Anterior cingulate cortex (tissue), 58 donors: ENCODE measurements at places on chromosomes 5 and 9.

DNA sequence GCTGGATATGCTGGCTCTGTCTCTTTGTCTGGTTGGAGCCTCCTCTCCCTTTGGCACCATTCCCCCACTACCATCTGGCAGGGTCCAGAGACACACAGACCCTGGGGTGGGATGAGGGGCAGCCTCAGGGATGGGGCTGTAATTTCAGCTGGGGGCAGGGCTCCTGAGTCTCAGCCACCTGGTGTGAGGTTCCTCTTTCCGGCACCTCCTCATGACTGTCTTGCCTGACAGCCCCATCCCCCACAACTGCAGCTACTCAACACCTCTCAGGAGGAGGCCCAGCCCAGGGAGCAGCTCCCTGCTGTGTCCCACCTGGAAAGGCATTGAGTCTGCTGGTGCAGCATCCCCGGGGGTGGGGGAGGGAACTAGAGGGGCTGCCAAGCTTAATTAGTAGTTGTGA lies 11.7 kb upstream of the RPS14 start:
- no peak for DNase-seq

GRCh38 chr5:104431981-104432380 lies 869.4 kb upstream of the NUDT12 start:
- DNase-seq = no peak

DNA sequence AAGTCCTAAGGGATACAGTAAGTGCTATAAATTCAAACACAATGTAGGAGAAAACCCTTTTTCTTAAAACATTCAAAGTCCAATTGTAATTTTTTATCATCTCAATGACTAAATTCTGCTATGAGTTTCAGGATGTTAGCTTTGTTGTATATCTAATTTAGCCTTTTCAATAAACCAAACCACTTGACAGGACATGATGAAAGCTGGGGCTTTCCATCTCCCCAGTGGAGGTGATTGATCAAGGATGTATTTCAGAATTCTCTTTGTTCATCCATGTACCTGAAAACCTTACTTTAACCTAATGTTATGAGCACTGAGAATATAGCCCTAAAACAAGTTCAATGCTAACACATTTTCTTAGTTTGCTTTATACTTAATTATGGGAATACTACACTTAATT lies 639.0 kb upstream of the ITGA1 start:
- DNase-seq = no peak

DNA sequence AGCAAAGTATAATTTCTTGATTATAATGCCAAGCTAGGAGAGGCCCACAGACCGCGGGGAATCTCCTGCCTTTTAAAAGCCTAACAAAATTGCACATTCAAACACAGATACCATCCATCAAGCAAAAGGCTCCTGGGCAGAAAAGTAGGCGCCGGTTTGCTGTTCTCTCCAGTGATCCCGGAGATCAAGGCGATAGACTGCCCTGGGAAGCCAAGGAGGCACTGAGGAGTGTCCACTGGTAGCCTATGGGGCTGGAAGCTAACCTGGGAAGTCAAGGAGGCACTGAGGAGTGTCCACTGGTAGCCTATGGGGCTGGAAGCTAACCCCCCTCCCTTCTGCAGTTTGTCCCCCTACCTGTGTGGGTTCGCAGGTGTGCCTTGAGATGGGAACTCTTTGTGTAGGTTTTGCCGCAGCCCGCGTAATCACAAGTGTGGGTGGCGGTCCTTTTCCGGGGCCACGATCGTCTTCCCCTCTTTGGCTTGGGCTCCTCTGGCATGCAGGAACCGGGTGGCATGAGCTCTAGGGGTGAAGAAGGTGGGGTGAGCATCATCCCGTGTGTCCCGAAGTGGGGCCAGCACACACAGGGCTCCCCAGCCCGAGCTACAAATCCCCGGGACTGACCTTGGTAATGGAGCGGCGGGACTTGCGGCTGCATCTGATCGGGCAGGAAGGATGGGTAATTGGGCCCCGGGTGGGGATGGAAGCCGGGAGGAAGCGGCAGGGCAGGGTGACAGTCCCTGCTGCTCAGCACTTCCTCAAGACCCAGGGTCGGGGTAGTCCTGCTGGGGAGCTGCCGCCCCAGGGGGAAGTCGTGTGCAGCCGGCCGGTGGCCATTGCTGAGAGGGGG lies 2.7 kb downstream of the KLF4 start:
- no peak for DNase-seq

GRCh38 chr9:17536027-17536426 lies 42.8 kb upstream of the SH3GL2 start:
- DNase-seq = no peak

- no peak for DNase-seq
These were observed 11.3 kb upstream of the GGTA1 start for GRCh38 chr9:121510766-121511550.

GRCh38 chr5:64180661-64181343 lies 15.2 kb downstream of the RNF180 start:
- DNase-seq = no peak

- DNase-seq = no peak
These were observed 111.5 kb upstream of the CTSL start for GRCh38 chr9:87614397-87614796.

GRCh38 chr9:113634596-113635515 lies 171.3 kb downstream of the RGS3 start:
- no peak for DNase-seq

GRCh38 chr5:168992016-168992415 lies 308.9 kb downstream of the SLIT3 start:
- DNase-seq = no peak

DNA sequence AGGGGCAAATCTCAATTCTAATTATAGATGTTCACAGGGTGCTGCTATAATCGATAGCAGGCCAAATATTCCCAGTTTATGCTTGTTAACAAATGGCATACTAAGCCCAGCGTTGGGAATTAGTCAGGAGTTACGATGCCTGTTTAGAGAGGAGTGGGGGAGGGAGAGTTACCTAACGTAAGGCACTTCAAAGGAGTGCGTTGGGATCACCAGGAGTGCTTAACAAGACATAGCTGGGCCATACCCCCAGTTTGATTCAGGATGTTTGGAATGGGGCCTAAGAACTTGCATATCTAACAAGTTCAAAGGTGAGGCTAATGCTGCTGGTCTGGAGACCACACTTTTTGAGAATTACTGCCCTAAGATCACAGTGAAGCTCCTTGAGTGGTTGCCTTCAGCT lies 14.5 kb upstream of the SRP19 start:
- no peak for DNase-seq

GRCh38 chr5:149271716-149272563 lies at the start of gene AFAP1L1:
AFAP1L1 (plus strand) TSS chr5:149271859; CDS start chr5:149271969, 110 bp downstream.
- DNase-seq = no peak

GRCh38 chr9:135334953-135335460 lies 144.6 kb upstream of the PPP1R26 start:
- DNase-seq = no peak

DNA sequence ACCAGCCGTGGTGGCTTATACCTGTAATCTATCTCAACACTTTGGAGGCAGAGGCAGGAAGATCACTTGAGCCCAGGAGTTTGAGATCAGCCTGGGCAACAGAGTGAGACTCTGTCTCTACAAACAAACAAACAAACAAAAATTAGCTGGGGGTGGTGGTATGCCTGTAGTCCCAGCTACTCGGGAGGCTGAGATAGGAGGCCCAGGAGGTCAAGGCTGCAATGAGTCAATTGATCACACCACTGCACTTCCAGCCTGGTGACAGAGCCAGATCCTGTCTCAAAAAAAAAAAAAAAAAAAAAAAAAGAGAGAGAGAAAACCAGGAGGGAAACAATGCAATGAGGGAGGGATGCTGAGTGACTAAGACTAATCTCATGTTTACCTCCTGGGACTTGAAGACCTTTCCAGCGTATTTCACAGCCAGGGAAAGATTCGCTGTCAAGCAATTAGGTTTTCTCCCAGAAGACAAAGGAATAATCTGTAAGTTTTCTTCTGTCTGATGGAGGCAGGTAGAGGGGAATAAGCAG lies 51.1 kb upstream of the MIER3 start:
- no peak for DNase-seq

DNA sequence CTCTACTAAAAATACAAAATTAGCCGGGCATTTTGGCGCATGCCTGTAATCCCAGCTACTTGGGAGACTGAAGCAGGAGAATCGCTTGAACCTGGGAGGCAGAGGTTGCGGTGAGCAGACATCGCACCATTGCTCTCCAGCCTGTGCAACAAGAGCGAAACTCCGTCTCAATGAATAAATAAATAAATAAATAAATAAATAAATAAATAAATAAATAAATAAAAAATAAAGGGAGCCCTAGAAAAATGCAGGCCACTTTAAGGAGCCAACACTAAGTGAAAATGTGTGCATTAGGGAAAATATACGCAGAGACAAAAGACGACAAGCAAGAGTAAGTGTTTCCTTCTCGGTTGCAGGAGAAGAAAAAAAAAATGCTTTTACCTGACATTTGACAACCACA lies 132.6 kb upstream of the CDH10 start:
- no peak for DNase-seq

- no peak for DNase-seq
These were observed 5.1 kb downstream of the MAP1B start for GRCh38 chr5:72112389-72112788.

DNA sequence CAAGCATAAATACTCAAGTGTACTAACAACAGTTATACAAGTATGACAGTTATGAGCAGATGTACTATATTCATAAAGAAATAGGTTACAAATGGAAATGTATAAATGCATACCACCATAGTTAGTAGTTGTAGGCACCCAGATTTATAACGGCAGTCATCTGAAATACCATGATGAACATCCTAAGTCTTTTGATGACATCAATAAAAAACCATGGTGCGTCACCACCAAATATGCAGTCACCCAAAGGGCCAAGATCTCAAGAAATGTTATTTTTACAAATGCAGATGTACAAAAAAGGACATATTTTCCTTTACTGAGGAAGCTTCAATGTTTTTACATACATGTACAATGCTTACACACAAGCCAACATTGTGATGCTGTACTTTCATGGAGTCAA lies 70.8 kb upstream of the XPA start:
- no peak for DNase-seq

- no peak for DNase-seq
These were observed 21.1 kb downstream of the RALGDS start for GRCh38 chr9:133099726-133100505.

GRCh38 chr9:75539523-75539922 lies 350.9 kb upstream of the PCSK5 start:
- DNase-seq = no peak

DNA sequence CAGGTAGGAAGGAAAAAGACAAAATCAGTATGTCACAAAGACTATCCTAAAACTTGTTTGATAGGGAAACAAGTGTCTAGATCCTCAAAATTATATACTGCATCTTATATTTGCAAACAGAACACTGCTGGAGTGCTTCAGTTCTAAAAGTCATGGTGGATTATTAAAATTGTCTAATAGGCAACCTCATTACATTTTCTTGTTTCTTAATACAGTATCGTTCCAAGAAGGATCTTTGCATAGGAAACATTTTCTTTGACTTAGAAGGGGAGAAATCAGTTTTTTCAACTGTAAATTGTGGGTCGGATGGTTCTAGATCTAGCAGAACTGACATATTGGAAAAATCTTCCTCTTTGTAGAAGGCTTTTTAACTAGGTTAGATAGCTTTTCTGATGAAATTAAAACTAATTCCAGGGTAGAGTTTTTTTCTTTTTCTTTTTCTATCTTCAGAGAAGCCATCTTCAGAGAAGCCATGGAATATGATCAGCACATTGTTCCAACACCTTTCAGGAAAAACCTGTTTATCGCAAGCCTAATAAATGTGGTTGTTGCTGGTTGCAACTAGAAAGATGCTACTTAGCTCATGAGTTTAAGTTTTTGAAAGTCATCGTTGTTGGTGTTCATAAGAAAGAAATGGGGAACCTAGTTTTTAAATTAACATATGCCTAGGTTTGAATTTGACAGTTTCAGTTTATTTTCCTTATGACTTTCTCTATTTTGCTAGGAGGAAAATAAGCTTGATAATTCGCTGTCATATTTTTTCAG lies 7.4 kb downstream of the CPEB4 start:
- no peak for DNase-seq

- DNase-seq = no peak
These were observed 114.0 kb downstream of the MED10 start for GRCh38 chr5:6264394-6264793.

GRCh38 chr5:149863830-149864229 lies 80.8 kb downstream of the PDE6A start:
- DNase-seq = no peak

DNA sequence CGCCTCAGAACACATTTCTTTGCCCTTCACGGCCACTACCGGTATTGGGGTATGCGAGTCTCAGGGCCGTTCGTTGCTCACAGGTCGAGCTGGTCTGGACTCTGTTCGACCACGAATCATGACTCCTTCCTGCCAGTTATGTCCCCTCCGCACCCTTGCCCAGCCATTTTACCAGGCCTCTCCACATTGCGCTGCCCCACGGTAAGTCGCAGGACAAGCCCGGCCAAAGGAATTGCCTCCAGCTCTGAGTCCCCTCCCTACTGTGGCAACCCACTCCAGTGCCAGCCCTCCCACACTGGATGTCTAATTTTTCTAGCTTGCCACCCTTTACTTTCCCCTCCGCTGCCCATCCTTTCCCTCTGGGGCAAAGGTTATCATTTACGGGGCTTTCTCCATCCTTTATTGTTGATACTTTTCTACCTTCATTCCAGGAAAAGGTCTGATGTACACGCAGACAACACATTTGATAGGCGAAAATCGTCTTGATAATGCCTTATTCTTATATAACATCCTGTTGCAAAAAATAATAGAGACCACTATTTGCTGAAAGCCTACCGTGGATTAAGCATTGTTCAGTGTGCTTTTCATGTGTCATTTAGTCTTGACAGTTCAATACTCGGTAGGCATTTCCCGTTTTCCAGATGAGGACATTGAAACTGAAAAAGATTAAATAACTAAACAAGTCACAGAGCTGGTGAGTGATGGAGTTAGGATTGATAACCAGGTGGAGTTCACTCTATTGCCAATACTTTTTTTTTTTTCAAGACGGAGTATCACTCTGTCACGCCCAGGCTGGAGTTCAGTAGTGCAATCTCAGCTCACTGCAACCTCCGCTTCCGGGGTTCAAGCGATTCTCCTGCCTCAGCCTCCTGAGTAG lies 958 bp upstream of the HSPA5 start:
- DNase-seq = peak; percentile 56

DNA sequence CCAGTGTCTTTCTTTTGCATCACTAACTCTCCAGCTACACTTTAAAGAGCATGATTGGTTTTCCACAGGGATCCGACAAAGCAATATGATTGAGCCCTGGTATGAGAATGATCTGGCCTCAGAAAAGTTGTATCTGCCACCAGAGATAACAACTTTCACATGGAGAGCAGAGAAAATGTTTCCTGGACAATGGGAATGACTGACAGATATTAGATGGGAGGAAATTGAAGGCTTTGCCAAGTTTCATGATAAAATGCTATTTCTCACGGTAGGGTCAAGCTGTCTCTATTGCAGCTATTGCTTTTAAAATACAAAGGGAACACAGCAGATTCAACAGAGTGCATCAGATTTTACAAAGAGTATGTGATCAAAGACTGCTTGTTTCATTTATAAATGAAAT lies 56.4 kb upstream of the GLIS3 start:
- DNase-seq = no peak

DNA sequence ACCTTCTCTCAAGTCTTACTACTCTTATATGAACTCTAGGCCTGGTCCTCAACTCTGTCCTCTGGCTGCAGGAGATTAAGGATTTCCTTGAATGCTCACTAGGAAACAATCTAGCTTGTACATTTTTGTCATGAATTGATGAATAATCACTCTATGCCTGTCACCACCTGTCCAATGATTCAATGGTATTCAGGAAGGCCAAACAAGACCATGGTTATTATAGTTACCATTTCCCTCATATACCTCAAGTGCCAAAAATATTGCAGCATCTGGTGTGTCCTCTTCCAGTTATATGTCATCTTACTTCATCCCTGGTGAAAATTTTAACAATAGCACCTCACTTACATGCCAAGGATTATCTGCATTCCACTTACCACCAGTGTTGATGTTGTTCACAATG lies 179.0 kb upstream of the MOCS2 start:
- DNase-seq = no peak
